ENCODE measurements at places on chromosomes 6 and 20.

DNA sequence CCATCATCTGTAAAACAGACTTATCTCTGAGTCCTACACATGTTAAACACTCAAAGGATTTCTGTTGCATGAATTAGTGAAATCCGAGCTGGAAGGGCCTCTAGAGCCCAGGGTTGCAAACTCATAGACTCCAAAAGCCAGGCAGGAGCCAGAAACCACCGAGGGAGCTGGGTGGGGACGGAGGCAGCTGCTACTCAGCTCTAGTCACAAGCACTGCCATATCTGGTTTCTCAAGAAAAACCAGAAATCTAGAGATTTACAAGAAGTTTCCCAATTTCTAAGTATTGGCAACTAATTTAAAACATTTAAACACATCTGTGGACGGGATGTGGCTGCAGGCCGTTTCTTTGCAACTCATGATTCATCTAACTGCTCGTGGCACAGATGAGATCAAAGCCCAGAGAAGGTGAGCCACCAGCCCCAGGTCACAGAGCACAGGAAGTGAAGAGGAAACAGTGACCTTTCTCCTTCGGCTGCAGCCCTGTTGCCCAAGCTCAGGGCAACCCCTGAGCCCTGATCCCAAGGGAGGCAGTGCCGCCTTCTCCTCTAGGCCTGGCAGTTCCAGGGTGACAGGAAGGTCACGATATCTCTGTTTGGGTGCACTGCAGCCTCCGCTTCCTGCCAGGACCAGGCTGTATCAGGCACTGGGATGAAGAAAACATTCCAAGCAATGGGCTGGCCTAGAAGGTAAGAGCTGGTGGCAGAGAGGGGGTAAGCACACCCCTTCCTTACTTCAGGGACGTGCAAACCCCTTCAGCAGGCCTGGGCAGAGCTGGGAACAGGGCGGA, 26.4 kb upstream of the PTGIS start:
- DNase-seq = peak; percentile 60

- no peak for DNase-seq
These were observed 77.4 kb upstream of the TMEM170B start for GRCh38 chr6:11460001-11460668.

- no peak for DNase-seq
These were observed 1153.1 kb upstream of the GJE1 start for GRCh38 chr6:140979642-140980091.

DNA sequence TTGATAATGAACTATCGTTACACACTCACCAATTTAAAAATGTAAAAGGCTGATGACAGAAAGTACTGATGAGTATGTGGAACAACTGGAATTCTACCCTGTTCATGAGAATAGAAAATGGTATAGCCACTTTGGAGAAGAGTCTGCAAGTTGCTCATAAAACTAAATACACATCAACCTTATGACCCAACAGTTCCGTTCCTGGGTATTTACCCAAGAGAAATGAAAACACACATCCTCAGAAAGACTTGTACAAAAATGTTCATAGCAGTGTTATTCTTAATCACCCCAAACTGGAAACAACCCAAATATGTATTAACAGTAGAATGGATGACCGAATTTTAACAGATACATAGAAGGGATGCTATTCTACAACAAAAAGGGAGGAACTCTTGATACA, 145.7 kb upstream of the LRFN2 start:
- no peak for DNase-seq

GRCh38 chr20:35871259-35871771, 83.0 kb downstream of the SCAND1 start:
- DNase-seq = no peak

- no peak for DNase-seq
These were observed 31.4 kb upstream of the FUCA2 start for GRCh38 chr6:143542888-143543287.

DNA sequence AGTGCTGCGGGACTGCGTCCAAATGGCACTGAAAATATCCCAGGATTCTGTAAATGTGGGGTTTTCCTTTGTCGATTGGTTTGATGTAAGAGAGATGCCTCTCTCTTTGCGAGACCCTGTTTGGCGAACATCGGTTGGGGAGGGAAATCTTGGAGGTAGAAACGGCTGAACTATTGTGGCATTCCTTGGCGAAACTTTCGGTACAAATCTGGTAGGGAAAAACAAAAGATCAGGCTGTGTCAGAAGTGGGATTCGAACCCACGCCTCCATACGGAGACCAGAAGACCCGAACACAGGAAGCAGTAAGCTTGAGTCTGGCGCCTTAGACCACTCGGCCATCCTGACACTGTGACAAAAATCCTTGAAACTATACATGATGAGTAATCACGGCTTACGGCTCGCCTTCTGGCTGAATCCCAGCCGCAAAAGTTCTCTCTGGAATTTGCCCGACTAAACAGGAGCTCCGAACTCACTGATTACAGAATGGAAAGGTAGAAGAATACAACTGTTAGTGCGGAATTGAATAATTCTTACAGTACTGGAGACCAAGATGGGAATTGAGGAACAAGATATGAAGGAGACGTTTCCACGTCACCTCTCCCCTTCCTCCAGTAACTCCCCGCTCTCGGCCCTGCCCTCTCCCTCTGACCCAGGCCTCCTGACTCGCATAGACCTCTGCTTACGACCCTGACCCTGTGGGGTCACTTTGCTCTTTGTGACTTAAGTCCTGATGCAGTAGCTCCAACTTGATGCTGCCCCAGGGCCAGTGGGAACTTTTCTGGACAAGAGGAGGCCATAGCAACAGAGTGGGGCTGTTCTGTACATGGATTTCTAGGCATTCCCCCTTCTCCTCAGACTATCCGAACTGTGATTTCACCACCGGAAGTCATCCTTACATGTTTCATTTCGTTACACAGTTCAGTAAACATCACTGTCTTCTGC, 132.8 kb upstream of the ZNF184 start:
- no peak for DNase-seq

GRCh38 chr20:37538003-37538402, 10.3 kb upstream of the BLCAP start:
- no peak for DNase-seq

DNA sequence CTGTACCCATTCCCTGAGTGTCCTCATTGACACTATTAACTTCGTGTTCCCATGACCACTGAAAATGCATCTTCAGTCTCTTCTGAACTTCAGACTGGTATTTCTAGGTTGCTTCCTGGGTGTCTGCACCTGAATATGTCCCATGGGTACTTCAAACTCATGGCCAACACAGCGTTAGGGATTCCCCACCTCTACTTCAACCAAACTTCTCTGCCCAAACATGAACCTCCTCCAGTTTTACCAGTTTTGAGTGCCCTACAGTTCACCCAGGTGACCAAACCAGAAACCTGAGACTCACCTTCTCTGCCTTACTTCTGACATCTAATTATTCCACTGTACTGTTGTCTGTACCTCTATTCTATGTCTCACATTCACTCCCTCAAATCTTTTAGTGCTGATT, 99.5 kb upstream of the SUPT3H start:
- DNase-seq = no peak

GRCh38 chr6:2706558-2706957, 44.2 kb downstream of the MYLK4 start:
- DNase-seq = no peak

GRCh38 chr6:143536866-143537691, 25.6 kb upstream of the FUCA2 start:
- DNase-seq = peak; percentile 39

Data from activated CD4-positive, alpha-beta T cell treated with anti-CD3 and anti-CD28 coated beads for 24 hours (primary cell).